Stimulated activated CD8-positive, alpha-beta memory T cell treated with anti-CD3 and anti-CD28 coated beads, Interleukin-2, amount 100 ng/mL, for 1 hour (primary cell): ENCODE measurements at places on chromosomes 1 and 21.

- DNase-seq: no peak
Observed at GRCh38 chr1:183806675-183807074, 1.8 kb downstream of the RGL1 start.

DNA sequence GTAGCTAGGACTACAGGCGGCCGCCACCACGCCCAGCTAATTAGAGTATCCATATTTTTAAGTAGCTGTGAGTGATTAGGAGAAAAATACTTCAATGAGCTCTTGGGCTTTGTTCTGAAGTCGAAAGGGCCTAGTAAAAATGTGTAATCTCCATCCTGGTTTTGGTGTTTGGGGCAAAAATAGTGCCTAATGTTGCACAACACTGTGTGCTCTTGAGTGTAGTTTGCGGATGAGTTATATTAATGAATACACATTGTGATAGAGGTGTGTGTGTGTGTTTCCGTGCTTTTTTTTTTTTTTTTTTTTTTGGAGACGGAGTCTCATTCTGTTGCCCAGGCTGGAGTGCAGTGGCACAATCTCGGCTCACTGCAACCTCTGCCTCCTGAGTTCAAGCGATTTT lies 6.3 kb upstream of the ARID1A start:
- DNase-seq: no peak

DNA sequence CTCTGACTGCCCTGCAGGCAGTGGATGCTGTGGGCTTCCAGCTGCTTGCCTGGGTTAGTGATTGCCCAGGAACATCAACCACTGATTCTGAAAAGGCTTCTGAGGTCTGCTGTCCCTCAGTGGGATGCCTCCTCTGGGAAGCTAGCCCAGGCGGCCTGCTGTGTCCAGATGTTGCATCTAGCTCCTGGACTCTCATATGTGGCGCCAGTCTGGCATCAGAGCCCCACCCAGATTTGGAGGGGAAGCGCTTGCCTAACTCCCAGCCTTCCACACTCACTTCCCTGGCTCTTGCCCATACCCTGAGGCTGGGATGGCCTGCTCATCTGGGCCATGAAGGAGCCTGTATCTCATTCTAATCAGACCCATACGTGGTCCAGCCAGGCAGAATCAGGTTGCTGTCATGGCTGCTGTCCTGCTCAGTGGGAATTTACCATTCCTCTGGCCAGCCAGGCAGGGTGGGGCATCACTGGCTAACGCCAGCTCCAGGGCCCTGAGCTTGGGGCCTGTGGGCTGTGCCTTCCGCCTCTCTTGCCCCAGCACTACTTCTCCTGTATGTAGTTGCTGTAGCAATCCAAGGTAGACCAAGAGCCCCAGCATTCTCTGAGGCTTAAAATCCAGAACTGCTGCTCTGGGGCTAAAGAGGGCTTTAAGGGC lies 4.1 kb downstream of the CSF1 start:
- no peak for DNase-seq

DNA sequence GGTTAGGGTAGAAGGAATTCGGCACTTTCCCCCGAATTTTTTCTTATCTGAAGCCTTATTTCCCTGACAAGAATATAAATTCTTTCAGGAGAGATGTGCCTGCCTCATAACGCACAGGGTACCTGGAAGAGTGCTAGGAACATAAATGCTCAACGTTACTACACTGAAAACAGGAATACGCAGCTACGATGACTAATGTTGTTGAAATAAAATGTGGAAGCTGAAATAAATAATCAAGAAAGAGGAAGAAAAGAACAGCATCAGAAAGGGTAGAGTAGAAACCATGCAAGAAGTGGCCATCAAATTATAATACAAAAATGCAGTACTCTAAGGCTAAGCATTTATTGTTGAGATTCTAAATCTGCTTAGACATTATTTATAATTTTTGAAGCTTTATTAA lies 33.9 kb downstream of the SLC66A1 start:
- no peak for DNase-seq

DNA sequence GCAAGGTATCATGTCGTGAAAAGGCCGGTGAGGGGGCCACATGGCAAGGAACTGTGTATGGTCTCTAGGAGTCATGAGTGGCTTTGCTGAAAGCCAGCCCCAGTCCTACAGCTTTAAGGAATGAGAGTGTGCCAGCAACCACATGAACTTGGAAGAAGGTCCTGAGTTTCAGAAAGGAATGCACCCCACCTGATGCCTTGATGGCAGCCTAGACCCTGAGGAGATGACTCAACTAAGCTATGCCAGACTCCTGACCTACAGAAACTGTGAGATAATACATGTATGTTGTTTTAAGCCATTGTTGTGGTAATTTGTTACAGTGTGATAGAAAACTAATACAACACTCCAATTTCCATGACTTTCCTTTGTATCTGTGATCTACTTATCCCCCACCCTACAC lies 33.5 kb upstream of the AKT3 start:
- DNase-seq: no peak

DNA sequence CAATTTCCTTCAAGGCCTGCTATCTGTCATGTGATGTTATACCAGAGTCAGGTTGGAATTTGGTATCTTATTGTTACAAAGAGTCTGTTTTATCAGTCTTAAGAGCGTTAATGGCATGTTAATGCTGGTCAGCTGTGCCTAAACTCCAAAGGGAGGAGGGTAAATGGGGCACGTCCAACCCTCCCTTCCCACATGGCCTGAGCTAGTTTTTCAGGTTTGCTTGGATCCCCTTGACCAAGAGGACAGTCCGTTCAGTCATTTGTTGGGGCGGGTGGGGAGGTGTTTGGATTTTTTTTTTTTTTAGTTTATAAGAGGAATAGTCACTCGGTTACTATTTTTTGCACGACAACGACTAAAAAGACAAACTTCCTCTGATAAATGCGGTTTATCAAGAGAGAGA lies 63.8 kb upstream of the LYST start:
- DNase-seq: no peak

DNA sequence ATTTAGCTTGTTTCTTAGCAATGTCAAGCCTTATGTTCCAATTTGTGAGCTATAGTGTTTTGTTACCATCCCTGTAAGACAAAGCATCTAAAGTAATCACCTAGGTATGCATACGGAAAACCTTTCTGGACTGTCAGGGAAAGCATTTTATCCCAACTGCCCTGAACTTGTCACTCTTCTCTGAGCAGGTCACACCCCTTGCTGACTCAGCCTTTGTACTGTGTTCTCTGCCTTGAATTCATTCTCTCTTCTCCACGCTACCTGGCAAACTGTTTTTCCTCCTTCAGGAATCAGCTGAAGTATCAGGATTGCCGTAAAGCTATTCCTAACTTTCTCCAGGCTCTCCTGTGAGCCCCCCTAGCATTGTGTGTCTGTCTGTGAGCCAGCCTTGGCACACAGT lies 54.2 kb downstream of the PBX1 start:
- no peak for DNase-seq

GRCh38 chr1:63920154-63921117 lies 146.6 kb downstream of the ROR1 start:
- DNase-seq: no peak

DNA sequence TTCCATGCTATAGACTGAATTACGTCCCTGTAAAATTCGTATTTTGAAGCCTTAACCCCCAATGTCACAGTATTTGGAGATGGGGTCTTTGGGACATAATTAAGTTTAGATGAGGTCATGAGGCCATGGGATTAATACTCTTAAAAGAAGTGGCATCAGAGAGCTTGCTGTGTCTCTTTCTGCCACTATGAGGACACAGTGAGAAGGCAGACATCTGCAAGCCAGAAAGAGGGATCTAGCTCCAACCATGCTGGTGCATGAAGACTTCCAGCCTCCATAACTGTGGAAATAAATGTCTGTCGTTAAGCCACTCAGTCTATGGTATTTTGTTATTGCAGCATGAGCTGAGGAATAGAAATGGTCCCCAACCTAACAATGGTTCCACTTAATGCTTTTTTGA lies 99.0 kb downstream of the LTN1 start:
- no peak for DNase-seq

DNA sequence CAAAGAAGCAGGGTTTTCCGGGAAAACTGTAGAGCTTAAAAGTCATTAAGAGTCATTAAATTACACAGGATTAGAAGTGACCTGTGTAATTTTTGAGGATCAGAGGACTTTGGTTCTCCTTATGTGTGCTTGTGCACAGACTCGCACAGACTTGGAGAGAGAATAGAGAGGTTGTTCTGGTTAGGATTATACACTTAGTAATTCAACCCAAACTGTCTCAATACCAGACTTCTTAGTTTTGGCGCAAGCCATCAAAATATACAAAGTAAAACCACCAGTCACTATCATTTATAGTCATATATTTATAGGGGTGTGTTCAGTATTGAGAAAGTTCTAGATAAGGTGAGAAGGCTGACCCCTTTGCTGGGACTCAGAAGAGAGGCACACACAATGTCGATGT lies 112.3 kb downstream of the HLX start:
- DNase-seq: no peak

DNA sequence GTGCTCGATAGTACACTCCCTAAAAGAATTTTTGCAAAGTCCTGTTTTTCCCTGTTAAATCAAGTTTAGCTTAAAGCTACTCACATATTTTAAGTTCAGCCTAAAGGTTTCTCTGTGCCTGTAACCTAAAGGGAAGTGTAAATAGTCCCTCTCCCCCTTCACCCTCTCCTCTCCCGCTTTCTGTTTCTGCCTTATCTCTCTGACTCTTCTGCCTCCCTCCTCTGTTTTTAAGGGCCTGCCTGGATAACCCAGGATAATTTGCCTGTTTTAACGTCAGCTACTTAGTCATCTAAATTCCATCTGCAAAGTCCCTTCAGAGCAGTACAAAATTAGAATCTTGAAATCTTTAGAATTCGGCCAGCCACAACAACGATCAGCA lies 92.6 kb downstream of the NID1 start:
- DNase-seq: no peak

GRCh38 chr1:51551848-51552296 lies 32.8 kb upstream of the EPS15 start:
- DNase-seq: no peak

- no peak for DNase-seq
Observed at GRCh38 chr1:111489604-111490003, 13.8 kb downstream of the ADORA3 start.

DNA sequence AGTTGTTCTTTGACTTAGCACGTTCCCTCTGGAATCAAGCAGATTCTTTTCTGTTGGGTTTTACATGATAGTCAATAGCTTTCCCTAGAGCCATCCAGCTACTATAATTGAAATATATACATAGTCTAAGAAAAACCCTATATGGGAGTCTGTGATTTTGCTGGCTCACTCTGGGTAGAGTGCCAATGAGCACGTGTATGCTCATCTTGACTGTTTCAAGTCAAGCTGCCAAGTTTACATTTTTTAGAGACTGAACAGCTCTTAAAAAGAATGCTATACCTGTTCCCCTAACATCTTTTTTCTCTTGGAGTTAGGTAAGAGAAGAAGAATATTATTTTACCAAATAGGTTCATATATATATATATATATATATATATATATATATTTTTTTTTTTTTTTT lies 182.8 kb upstream of the NRIP1 start:
- DNase-seq: no peak

- no peak for DNase-seq
Observed at GRCh38 chr21:15631342-15631741, 98.4 kb upstream of the USP25 start.

GRCh38 chr1:169326261-169326955 lies 41.2 kb downstream of the NME7 start:
- DNase-seq: no peak

DNA sequence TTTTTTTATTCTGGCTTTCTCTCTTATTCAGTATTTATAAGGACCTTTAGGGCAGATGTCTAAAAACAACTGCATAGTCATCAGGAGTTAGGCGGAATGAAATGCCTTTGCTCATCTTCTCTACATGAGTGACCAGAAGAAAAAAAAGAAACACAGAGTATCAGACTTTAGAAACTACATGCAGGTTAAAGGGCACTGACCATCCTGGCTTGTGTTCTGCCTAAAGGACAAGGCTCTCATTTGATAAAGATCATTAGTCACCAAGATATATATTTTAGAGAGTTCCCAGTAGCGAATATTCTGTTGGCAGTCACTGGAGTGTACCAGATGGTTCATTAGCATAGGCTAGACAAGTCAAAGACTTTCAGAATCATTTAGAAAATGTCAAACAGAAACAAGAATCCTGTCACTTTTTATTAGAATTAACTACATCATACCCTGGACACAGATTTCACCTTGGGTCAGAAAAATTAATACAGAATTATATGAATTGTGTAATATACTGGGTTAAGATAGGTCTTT lies 145.6 kb downstream of the NR5A2 start:
- DNase-seq: no peak

- no peak for DNase-seq
Observed at GRCh38 chr1:58933599-58933926, 149.7 kb upstream of the JUN start.

- DNase-seq: no peak
Observed at GRCh38 chr21:31329456-31330143, 14.5 kb downstream of the TIAM1 start.

GRCh38 chr1:109508001-109508872 lies 1.3 kb downstream of the AMIGO1 start:
- no peak for DNase-seq

GRCh38 chr1:65378247-65378946 lies 42.1 kb upstream of the LEPR start:
- no peak for DNase-seq

DNA sequence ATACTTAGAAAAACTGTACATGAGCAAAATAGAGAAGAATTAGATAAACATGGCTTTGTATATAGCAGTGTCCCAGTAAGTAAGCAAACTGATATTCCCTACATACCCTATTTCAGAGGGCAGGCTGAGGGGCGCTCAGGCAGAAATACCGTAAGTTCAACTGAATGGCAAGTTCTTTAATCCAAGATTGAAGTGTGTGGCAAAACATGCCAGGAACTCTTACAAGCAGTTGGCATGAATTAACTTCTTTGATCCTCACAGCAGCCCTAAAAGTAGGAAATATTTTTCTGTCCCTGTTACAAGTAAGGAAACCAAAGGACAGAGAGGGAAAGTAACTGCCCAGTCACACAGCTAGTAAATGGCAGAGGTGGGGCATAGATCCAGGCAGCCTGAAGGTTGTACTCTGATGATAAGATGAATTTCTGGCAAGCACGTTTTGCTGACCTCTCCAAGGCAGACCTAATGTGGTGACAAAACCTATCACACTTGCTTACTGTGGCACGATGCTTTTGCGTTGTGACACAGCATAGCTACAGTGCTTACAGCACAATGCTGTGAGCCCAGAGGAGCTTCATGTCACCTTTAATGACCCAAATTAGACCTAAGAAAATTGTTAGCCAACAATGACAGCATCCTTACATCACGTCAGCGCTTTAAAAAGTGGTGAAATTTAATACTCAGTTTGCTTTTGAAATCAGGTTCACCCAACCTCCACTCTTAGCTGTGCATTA lies 35.0 kb upstream of the THEM4 start:
- DNase-seq: no peak

- no peak for DNase-seq
Observed at GRCh38 chr1:212506666-212507065, 73.9 kb downstream of the NENF start.

GRCh38 chr1:160726114-160726497 lies 12.9 kb upstream of the SLAMF7 start:
- no peak for DNase-seq

- DNase-seq: no peak
Observed at GRCh38 chr1:53936430-53936829, 9.1 kb downstream of the IFT25 start.

GRCh38 chr1:63943393-63943792 lies 169.6 kb downstream of the ROR1 start:
- DNase-seq: no peak
